ENCODE measurements at places on chromosomes 5 and 9.

- DNase-seq = no peak
Measured at GRCh38 chr9:132756214-132756845, 86.1 kb downstream of the GTF3C4 start.

- DNase-seq = no peak
Measured at GRCh38 chr9:97645720-97646119, 12.1 kb downstream of the NCBP1 start.

DNA sequence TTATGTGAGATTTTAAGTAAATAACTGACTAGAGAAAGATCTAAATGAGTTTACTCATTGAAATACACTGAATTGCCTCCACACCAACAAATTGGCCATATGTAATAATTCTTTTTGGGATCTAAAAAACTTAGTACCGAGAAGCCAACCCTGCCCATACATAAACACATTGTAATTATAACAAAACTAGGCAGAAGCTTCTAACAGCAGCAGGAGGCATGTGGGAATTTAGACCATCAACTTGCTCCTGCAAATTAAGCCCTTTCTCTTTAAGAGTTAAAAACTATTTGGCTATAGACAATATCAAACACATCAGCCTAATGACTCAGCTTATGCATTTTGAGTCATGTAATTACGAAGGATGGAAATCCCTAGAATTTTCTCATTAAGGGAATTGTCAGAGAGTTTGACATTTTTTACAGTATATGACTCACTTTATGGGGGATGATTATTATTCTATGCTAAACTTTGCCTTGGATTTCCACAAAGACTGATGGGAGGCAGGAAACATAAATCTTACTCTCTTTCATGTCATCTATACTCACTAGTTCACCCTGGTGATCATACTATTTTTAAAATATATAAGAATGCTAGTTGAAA, 1.0 kb downstream of the IL7R start:
- DNase-seq = no peak

DNA sequence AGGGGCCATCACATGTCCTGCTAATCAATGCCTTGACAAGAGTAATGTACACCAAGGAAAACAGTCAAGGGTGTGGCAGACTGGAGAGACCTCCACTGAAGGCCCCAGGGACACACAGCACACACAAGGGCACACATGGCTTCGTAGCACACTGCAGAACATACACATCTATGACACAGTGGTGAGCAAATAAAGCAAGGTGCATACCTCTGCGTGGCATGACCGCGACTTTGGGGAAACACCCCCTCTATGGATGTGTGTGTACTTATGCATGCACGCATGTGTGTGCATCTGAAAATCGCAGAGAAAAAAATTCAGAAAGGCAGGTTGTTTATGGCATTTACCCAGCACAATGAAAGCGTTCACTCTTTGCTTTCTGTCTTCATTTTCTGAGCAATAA, 20.5 kb downstream of the SEMA4D start:
- DNase-seq = no peak

- DNase-seq = peak; percentile 37
Measured at GRCh38 chr5:32312197-32312594, 543 bp downstream of the MTMR12 start.

- DNase-seq = no peak
Measured at GRCh38 chr9:129934041-129934591, 98.9 kb downstream of the USP20 start.

DNA sequence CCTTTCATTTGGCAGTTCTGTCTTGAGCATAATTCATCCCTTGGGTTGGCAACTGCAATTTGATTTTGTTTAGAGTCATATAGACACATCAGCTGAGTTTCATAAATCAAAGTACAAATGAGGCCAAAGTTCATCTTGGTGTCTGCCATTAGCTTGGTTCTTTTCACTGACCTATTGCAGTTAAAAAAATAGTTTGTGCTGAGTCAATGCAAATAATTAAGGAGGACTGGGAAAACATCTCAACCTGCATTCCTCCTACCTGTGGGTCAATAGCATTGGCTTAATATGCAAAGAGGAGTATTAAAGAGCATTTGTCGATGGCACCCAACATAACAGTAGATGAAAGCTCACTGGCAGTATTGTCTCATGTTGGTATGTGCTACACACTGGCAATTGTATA, 1.6 kb downstream of the PKD2L2 start:
- no peak for DNase-seq

- DNase-seq = no peak
Measured at GRCh38 chr5:138963763-138964371, 88.7 kb upstream of the LRRTM2 start.

- DNase-seq = no peak
Measured at GRCh38 chr9:134433909-134434882, 107.9 kb downstream of the RXRA start.

- DNase-seq = no peak
Measured at GRCh38 chr9:100739666-100740065, 161.8 kb downstream of the CAVIN4 start.

GRCh38 chr9:136273244-136273865, 27.7 kb upstream of the QSOX2 start:
- no peak for DNase-seq

DNA sequence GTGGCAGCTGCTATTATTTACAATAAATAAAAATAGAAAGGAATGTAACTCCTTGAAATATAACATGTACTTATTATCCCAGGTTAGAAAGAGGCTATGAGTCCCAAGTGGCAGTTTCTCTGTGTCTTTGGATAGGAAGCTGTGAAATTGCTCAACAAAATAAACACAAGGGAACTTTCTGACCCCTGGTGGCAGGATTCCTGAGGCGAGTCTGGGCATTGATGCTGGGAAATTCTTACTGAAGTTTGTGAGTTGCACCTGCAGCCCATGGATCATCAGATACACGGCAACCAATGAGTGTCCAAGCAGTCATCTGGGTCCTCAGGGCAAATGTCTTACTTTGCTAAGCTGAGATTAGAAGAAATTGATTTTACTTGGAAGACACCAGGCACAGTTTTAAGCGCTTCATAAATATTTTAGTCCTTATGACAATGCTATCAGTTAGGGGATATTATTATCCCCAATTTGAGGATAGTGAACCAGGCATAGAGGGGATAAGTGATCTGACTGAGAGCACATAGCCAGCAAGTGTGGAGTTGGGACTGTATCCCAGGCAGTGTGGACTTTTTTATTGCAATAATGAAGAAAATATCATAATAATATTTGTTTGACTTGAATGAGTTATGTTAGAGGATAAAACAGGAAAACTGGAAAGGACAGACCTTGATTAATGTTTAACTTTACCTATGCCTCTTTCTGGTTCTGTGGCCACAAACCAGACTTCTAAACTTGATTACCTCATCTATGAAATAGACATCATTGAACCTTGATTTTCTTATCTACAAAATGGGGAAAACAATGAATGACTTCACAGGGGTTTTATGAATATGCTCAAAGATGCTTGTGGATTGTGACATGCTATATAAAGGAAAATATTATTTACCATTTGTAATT, 265.5 kb upstream of the ADAMTSL1 start:
- no peak for DNase-seq

GRCh38 chr5:37957218-37957617, 117.4 kb upstream of the GDNF start:
- no peak for DNase-seq

DNA sequence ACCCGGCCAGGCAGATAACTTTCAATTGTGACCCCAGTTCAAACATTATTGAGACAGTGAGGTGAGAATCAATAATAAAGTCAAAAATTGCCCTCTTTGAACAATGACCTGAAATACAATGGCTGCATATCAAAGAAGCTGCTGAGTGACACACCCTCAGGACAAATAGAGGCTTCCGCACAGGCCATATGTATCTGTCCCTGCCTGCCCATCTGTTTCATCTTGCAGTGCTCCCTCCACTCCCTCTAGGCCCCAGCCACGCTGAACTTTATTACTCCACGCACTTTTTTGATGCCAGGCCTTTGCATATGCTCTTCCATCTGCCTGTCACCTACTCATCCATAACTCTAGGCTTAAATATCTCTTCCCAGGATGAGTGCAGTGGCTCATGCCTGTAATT, 15.9 kb upstream of the PFDN1 start:
- DNase-seq = no peak

DNA sequence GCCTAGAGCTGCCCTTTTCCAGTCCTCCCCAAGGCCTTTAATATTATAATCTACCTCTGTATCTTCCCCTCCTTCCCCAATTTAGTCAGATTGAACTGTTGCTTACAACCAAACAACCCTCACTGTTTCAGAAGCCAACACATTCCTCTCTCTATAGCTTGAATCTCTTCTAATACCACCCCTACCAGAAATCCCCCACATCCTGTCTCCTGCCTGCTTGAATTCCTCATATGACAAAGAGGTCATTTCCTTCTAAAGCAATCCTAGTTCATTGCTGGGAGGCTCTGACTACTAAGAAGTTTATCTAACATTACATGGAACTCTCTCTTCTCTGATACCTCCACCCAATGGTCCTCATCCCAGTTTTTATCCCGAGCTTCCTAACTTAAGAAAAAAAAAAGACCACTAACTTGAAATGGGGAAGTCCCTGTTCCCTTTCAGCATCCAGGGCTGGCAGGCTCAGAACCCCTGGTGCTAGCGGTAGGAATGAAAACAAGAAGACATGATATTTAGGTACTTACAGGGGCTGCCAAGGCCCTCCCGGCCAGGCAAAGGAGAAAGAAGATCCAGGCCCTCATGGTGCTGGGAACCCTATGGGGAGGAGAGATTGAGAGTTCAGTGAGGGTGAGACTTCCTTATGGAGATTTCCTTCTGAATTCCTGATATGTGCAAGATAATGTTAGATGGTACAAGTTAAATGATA, 11.0 kb downstream of the SPARC start:
- no peak for DNase-seq

DNA sequence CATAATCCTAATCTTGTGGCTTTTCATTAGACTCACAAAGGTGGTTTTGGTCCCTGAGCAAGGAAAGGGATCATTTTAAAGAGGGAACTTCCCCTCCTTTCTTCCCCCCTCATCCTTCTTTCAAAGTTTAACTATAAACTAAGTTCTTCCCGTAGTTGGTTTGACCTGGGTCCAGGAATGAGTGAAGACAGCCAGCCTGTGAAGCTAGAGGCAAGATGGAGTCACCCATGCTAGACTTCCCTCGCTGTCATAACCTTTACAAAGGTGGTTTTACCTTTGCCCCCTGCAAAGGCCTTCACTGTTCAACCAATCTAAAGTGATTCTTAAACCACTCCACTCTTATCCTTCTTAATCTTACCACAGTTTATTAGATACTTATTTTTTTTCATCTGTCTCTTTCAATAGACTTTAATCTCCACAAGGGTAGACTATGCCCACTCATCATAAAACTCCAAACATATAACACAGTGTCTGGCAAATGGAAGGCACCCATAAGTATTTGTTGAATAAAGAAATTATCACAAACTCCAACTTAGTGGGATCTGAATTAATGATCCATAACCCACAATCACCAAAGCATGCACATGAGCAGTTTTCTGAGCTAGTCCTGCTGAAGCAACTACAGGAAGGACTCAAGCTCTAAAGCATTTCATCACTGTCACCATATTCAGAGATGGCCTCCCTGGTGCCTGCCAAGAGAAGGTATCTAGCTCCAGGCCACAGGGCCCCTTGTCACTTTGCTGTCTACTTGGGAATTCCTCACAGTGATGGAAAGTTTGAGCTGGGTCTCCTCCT, 369.0 kb downstream of the SPOCK1 start:
- no peak for DNase-seq

GRCh38 chr5:122351416-122352157, 39.5 kb downstream of the SNCAIP start:
- no peak for DNase-seq
